ENCODE measurements at places on chromosomes 13 and 19. TPM values are rescaled to one million over a fixed set of nuclear protein-coding genes. Genes with fewer than 3 reads are reported as not detected.
A peak's percentile ranks its signal among the peaks of the same experiment; 100 is the strongest.

The ZNF497 gene
- total RNA-seq = 0.83 TPM

The SBK2 gene
- not detected for total RNA-seq

GRCh38 chr13:72427757-72428528, 299.5 kb downstream of the MZT1 start:
- no peak for DNase-seq

The MYH14 gene
- 0.24 TPM for total RNA-seq

- DNase-seq = no peak
Observed at GRCh38 chr13:49869519-49869918, 66.6 kb downstream of the SPRYD7 start.

- DNase-seq = no peak
Observed at GRCh38 chr13:63351081-63351480, 1935.4 kb upstream of the PCDH20 start.

- DNase-seq = no peak
Observed at GRCh38 chr13:58850161-58850560, 1218.6 kb downstream of the PCDH17 start.

- DNase-seq = peak; percentile 97
Observed at GRCh38 chr19:44051650-44052402, at the start of gene ZNF223. Gene ZNF223, plus strand, starts transcription at chr19:44052036. Its CDS starts 3,141 bp downstream, at chr19:44055177.

The PRODH2 gene
- total RNA-seq = not detected

DNA sequence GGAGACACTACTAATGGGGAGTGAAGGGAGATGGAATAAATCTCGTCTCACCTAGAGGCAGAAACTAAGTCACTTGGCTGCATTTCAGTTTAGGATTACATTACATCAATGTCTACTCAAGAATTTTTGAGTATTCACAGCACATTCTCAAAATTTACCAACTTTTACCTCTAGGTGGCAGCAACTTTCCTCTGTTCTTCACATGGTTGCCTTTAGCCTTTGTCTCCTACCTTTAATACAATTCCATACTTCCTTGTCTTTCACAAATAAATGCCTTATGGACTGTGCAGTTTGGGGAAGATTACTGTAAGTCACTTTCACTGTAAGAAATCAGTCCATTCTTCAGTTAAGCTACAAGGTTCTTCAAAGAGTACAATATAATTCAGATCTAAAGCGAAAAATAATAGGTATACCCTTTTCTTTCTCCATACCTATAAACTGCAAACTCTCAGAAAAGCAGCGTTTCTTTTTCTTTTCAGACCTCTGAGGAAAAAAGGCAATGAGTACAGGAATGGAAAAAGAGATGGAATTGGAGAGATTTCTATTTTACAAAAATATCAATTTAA, 379.4 kb downstream of the KLF12 start:
- peak; percentile 50 for DNase-seq

DNA sequence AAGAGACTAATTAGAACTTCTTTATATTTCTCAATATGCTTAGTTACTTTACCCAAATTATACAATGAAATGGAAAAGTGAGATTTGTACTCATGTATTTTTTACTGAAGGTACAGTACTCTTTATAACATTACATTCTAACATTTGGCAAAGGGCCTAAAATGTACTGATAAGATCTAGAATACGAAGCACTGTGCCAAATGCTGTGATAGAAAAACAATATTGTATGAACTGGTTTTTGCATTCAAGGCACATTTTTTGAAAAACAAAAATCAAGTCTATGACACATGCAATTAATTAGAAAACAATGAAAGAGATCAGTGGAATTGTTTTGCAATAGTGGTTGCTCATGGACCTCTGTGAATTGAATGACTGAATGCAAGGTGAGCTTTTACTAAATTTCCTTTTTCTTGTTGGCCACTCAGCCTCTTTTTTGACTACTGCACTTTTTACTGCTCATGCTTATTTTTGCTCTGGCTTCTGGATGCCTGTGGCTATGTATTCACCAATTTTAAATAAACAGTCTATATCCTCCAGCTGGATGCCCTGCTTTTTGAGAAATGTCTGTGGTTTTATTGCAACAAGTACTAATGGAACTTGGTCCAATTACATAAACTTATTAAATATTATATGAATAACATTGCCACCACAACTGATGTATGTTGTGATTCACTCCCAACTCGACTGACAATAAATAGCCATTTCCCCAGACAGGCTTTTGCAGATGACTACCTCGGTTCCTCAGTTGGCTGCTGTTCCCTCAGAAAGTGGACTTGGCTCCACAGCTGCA, 41.4 kb upstream of the OBI1 start:
- peak; percentile 46 for DNase-seq

- DNase-seq = peak; percentile 65
Observed at GRCh38 chr19:44747739-44748425, 626 bp upstream of the BCL3 start.

- no peak for DNase-seq
Observed at GRCh38 chr19:46404055-46404752, 9.2 kb downstream of the CCDC8 start.

GRCh38 chr19:10553087-10553667, 9.5 kb downstream of the ATG4D start:
- no peak for DNase-seq

The ELF1 gene
- 66.3 TPM for total RNA-seq

DNA sequence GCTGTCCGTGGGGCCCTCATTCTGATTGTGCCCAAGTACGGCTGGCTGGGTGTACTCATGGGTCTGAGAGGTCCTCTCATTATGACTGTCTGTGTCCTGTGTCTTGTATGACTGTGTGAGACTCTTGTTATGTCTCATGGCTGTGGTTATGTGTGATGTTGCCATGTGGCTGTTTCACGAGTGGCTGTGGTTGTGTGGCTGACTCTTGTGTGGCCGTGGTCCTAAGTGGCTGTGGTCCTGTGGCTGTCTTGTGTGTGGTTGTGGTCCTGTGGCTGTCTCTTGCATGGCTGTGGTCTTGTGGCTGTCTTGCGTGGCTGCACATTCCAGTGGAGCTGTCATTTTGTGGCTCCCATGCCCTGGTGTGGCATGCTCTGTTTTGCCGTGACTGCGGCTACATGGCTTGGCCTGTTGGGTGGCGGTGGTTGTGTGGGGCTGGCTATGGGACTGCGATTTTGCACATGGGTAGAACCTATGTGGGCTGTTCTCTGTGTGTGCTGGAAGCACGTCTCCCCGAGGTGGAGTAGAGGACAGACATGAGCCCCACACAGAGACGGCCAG, 2.5 kb downstream of the LYL1 start:
- DNase-seq = peak; percentile 17

GRCh38 chr19:42017040-42017439, 23.0 kb upstream of the ATP1A3 start:
- no peak for DNase-seq

GRCh38 chr19:16041299-16041990, 34.9 kb upstream of the TPM4 start:
- DNase-seq = peak; percentile 61

- peak; percentile 84 for DNase-seq
Observed at GRCh38 chr19:2503521-2504109, 27.7 kb downstream of the GADD45B start.

The FBN3 gene
- total RNA-seq = not detected

DNA sequence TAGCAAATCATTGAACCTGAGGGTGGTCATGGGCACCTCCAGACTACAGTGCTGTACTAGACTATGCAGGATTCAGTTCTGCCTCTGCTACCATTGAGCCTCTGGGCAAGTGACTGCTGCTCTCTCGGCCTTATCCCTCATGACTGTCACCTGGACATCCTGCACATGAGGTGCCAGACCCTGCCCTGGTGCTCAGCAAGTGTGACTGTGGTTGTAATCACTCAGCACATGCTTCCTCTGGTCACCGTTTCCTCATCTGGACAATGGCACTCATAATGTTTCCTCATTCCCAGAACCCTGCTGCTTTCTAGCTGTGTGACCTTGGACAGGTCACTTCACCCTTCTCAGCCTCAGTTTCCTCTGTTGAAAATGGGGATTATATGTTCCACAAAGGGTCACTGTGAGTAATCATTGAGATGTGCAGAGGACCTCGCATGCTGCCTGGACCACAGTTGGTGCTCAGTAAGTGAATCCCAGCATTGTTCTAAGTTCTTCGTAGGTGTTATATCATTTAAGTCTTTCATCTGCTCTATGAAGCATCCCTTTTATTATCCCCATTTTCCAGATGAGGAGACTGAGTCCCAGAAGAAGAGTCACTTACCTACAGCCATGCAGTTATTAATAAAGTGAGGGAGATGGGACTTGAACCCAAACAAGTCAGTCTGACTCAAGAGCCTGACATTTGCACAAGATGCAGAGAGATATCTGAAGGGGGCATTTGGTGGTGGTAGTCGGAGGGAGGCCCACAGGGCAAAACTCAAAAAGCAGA, 3.2 kb downstream of the SYT3 start:
- no peak for DNase-seq

DNA sequence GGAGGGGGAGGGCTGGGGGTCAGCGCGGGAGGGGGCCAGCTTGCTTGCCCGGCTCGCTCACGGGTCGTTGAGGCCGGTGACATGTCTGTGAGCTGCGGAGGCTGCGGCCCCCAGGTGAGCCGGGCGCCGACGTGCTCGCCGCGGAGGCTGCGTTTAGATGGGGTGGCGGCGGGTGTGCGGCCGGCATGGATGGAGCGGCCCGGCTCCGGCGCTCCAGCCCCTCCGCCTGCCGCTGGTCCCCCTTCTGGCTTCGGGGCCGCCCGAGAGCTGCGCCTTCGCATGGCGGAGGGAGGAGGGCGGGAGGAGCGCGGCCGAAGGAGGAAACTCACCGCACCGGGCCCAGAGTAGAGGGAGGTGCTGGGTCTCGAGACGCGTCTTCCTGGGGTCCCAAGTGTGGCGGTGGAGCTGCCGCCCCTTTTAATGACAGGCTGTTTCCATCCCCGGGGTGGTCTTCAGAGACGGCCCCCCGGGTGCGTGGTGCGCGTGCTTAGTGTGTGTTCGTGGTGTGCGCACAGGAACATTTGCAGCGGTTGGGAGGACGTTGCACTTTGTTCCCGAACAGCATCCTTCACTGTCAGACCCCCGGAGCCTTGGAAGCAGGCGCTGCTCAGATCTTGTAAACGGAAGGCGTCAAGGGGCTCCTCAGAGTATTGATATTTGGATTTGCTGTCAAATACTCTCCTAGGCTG, at the start of gene AKAP11:
TSS of gene AKAP11 (plus strand) at position 38 of the 689 bp plus-strand sequence. CDS start 14,197 bp downstream, outside the sequence.
- DNase-seq = peak; percentile 50

DNA sequence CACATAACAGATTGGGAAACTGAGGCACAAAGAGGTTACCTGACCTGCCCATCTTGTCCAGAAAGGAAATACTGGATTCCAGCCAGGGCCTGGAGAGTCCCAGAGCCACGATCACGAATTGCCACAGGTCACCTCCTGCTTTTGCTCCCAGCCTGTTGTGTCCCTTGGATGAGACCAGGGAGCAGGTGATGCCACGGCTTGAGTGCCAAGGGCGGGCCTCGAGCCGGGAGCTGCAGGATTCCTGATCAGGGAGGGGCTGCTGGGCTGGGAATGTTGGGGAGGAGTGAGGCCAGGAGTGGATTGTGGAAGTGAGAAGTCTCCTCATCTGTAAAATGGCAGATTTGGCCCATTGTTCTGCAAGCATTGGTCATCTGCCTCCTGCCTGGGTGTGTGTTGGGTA, 29.4 kb downstream of the DNM2 start:
- no peak for DNase-seq

DNA sequence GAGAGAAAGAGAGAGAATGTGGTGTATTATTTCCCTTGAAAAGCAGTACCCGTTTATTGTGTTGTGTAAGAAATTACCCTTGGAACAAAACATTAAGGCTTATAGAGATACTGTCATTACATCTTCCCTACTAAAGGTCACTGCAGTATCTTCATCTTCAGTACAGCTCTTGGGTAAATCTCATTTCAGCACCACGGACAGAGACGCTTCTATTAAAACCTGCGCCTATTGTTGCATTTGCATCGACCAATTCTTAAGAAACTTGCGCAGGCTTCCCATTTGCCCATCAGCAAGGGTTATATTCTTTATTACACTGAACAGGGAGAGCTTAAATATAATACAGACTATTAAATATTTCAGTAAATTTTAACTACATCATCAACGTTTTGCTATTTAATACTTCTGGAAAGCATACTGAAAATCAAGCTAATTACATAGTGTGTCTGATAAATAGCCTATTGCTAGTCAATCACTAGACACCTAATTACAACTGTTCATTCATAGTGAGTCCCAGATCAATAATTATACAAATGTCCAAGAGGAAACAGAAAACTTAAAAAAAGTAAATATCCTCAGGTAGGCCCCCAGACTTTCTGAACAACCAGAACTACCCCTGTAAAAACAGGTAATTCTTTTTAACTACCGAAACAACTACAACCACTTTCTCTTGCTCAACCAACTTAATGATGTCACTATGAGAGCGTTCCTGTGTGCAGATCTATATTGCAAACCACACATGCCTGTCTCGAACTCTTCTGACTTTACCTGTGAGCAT, 350.6 kb downstream of the LIG4 start:
- peak; percentile 31 for DNase-seq

The ZNF787 gene
- 41.0 TPM for total RNA-seq

The EBI3 gene
- not detected for total RNA-seq

The CEACAM8 gene
- total RNA-seq = not detected

DNA sequence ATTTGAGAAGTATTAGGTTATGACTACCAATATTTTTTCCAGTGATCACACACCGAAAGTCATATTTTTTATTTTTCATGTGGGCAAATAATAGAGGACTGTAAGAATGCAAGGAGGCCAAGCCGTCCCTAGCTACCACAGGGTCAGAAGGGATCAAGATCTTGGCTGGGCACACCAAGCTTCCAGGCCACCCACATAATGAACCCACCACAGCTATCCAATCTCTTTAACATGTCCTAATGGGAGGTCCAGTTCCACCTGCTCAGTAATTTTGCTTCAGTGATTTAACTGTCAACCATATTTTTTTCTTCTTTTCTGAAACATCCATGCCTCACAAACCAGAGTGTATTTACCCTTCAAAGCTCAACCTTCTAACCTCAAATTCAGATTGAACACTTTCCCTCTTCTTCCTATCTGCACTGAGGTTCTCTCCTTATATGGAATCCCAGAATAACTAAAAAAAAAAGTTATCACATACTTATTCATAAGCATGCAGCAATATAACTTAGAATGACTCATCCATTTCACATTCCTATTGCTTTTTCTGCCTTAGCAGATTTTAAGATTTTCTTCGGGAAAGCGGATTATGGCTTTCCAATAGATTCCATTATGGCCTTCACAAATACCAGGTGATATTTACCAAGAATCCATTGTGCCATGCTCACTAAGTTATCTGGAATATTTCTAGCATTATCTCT, 12.2 kb downstream of the ARGLU1 start:
- no peak for DNase-seq

The C1QTNF9B gene
- total RNA-seq = not detected

The MAB21L1 gene
- 0.45 TPM for total RNA-seq
